Activated CD4-positive, alpha-beta T cell treated with anti-CD3 and anti-CD28 coated beads for 36 hours (primary cell): ENCODE measurements at places on chromosomes 6 and 20. TPM values are rescaled to one million over a fixed set of nuclear protein-coding genes. Genes with fewer than 3 reads are reported as not detected.

DNA sequence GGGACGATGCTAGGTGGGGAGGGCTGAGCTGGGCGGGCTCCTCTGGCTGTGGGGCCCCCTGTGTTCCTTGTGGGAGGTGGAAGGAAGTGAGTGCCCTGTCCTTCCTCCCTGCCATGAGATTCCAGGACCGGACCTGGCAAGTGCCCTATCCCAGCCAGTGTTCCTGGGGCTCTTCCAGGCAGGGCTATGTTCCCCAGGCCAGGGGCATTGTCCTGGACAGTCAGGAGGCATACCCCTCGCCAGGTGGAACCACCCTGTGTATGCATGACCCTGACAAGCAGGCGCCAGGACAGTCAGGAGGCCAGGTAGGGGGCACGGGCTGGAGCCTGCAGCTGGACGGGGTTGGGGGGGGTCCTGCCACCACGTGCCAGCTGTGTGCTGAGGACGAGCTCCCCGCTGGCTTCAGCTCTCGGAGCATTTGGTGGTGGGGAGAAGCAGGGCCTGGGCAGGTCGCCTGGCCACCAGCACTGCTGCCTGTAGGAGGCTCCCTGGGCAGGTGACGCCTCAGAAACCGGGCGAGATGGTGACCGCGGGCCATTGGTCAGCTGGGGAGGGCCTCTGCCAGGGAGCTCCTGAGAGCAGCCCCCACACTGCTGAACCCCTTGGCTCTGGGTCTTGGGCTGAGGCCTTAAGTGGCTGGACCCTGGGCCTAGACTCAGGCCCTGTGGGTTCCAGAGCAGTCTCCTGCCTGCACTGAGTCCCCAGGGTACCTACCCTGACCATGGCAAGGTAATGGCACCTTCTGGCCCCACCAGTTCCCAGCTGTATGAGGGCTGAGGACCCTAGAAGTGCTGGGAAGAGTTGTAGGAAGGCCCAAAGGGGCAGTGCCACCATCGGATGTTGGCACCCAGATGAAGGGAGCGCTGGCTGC, 694 bp downstream of the SLC17A9 start:
- no peak for DNase-seq
- H3K27me3 ChIP-seq: no peaks in the 10 kb centered on the region
- H3K4me1 ChIP-seq: peaks cover 25% of the 10 kb centered on the region
- peak overlapping the region; percentile 85 for H3K27ac ChIP-seq
- H3K4me3 ChIP-seq: peak overlapping the region; percentile 69
- H3K36me3 ChIP-seq: peaks cover 23% of the 10 kb centered on the region

- H3K4me1 ChIP-seq: peaks cover 8% of the 10 kb centered on the region
- peaks cover 6% of the 10 kb centered on the region for H3K36me3 ChIP-seq
- no peaks in the 10 kb centered on the region for H3K27me3 ChIP-seq
- no peak overlapping the region for H3K4me3 ChIP-seq
Measured at GRCh38 chr6:53898026-53898795, 103.4 kb downstream of the LRRC1 start.

The VSTM2L gene
- total RNA-seq: not detected

The NR2E1 gene
- not detected for total RNA-seq
